ENCODE measurements at places on chromosomes 1 and 21.

- DNase-seq, result no peak
Measured at GRCh38 chr1:225410036-225410435, 17.8 kb downstream of the LBR start.

GRCh38 chr1:65068202-65069010, 79.6 kb upstream of the AK4 start:
- no peak for DNase-seq

DNA sequence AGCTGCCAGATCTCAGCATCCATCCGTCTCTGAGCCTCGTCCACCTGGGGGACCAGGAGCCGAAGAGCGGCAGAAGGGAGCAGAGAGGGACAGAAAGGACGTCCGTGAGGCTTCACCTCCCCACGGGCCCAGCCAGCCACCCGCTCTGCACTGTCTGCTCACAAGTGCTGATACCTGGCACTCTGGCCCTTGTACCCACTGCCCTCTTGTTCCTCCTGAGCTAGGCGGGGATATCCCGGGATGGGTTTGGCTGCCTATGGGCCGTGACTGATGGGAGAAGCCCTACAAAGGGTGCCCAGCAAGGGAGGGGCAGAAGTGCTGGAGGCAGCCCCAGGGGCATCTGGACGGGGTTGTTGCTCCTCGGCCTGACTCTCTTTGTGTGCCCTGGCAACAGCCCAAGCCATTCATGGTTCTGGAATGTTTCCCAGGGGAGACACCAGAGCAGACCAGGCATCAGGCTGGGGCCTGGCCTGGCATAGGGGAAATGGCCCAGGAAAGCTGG, 57.6 kb downstream of the LDLRAD2 start:
- peak; percentile 78 for DNase-seq

GRCh38 chr1:175062339-175062738, 5.3 kb upstream of the TNN start:
- no peak for DNase-seq

DNA sequence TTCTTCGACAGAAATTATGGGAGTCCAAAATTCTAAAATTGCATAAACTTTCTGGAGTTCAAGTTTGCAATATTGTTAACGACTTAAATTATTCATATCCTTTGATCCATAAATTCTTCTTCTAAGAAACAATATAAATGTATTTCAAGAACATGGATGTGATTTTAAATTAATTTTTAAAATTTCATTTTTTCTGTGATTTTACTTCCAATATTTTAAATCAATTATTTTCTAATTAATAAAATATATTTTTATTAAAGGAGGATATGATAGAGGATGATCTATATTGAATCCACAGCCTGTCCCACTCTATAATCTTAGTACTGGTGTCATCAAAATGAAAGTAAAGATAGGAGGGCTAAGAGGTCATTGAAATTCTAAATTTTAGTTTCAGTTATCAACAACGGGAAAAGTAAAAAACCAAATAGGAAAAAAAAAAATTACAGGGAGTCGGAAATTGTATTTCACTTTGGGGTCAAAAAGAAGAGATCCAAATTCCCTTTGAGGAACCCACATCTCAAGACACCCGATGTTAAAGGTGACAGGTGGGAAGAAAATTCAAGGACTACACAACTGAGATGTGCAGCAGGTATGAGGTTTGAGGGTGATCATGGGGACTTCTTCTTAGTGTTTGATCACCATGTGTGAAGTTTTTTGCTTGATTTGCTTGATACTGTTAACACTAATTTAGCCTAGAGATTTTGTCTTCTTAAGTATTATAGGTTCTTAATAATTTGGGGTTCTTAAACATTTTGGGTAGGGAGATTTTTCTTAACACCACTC, 154.8 kb upstream of the RGS18 start:
- DNase-seq, result no peak

Data from uterus (tissue), 4 donors.